NCI-H82 (cell line): ENCODE measurements at places on chromosomes 11 and 22.

- DNase-seq, result no peak
These were observed 83.7 kb downstream of the TRIM29 start for GRCh38 chr11:120054016-120054752.

- no peak for DNase-seq
These were observed 531.2 kb downstream of the KCNA4 start for GRCh38 chr11:29485641-29486040.

DNA sequence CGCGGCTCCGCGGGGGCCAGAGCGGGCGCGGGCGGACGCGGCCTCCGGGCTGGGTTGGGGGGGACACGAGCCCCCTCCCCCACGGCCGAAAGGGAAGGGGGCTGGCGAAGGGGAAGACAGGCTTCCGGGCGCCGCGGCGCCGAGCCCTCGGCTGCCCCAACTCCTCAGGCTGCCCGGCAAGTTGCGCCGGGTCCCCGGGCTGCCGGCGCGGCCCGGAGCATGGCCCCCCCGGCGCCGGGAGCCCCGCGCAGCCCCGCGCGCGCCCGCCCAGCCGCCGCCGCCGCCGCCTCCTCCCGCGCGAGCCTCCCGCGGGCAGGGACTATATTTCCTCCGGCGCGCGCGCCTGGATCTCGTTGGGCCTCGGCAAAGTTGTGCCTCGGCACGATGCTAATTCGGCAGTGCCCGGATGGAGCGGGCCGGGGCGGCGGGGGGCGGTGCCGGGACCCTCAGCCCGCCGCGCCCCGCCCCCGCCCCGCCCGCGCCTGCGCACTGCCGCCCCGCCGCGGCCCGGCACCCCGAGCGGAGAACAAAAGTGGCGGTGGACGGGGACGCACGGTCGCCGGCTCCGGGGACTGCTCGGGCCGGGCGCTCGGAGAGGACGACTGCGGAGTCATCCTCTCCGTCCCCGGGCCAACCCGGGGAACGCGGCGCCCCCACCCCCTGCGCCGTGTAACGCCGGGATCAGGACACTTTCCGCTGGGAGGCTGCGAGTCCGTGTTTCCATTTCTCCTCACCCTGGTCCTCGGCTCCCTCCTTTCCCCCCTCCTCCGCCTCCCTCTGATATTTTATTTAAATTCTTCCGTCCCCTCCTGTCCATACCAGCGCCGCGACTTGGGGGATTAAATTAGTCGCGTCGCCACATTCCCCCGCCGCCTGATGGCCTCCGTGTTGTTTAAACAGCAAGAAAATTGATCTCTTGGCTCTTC is at the start of gene PHF21B:
PHF21B (minus strand) TSS at position 400 of the 926 bp plus-strand sequence. CDS start 456 bp downstream, outside the sequence.
- peak; percentile 84 for DNase-seq

- DNase-seq, result no peak
These were observed 32.0 kb downstream of the LRRC10B start for GRCh38 chr11:61540528-61540927.

DNA sequence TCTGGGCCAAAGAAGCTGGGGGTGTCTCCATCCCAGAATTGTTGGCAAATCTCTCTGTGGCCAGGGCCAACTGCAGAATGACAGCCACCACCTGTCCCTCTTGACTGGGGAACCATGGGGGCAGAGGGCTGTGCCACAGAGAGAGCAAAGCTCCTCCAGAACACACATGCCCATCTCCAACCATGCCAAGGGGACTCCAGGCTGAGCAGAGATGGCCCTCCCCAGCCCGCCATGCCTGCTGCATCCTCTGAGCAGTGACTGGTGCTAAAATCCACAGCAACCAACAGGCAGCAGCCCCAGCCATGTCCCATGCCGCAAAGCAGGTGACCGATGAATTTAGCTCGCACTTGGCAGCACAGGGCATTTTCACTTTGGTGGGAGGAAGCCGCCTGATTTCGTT is 45.0 kb downstream of the LARGE1 start:
- no peak for DNase-seq

DNA sequence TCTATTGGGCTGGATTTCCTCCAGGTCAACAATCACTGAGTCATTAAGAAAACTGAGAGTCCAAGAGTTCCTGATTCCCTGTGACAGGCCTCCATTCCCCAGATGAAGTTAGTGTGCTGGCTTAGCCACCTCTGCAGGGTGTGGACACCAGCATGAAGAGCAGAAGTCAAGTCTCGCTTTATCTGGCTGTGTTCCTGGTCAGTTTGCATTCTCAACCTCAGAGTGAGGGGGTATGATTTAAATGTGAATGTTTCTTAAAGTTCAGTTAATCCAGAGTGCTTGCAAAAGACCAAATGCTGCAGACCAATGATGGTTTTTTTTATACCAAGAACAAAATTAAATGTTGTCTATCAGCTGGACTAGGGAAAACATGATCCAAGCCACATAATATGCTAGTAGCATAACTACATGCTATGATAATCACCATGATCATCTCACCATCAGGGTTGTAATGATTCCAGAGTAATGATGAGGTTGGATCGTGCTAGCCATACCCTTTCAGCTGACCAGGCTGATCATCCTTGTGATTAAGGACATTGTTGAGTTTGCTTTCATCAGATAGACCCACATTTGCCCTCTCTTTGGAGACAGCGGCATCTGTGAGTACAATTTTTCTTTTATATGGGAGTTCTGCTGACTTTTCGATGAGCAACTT is 145.8 kb upstream of the ARHGAP20 start:
- no peak for DNase-seq

- peak; percentile 69 for DNase-seq
These were observed 16.8 kb upstream of the LDLRAD3 start for GRCh38 chr11:35927104-35927503.

DNA sequence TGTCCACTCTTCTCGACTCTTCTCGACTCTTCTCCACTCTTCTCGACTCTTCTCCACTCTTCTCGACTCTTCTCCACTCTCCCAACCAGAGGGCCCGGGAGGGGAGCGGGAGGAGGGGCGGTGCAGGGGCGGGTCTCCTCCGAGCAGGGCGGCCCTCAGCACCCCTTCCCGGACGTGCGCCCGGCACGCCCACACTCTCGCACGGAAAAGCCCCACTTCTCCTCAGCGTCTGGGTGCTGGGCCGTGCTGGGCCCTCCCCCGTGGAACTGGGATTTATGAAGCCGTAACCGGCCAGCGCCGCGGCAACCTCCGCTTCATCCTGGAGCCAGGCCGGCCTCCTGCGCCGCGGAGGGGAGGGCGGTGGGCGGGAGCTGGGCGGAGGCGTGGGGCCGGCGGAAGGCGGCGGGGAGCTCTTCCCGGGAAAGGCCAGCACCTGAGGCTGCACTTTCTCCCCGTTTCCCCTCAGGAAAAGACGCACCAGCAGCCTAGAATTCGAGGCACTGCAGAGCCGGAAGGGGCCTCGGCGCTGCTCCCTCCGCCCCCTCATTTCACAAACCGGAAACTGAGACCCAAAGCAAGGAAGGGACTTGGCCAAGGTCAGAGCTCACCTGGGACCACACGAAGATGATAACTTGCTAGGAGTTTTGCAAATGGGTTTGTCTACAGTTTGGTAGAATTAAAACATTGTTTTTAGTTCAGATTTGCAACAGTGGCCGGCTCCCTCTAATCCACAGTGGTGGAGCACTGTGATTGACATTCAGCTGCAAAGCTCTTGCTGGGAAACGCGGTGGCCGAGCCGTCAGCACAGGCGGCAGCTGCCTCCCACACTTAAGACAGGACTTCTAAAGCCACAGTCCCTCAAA is 31.6 kb upstream of the JAM3 start:
- DNase-seq, result peak; percentile 58

- DNase-seq, result no peak
These were observed 6.3 kb downstream of the KCNJ1 start for GRCh38 chr11:128860571-128861361.

- DNase-seq, result no peak
These were observed 60.0 kb downstream of the MYO18B start for GRCh38 chr22:25802018-25802417.

DNA sequence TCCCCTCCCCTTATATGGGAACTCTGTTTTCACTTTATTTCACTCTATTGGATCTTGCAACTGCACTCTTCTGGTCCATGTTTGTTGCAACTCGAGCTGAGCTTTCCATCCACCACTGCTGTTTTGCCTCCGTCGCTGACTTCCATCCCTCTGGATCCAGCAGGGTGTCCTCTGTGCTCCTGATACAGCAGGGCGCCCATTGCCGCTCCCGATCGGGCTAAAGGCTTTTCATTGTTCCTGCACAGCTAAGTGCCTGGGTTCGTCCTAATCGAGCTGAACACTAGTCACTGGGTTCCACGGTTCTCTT is 11.1 kb upstream of the CCDC117 start:
- DNase-seq, result no peak

DNA sequence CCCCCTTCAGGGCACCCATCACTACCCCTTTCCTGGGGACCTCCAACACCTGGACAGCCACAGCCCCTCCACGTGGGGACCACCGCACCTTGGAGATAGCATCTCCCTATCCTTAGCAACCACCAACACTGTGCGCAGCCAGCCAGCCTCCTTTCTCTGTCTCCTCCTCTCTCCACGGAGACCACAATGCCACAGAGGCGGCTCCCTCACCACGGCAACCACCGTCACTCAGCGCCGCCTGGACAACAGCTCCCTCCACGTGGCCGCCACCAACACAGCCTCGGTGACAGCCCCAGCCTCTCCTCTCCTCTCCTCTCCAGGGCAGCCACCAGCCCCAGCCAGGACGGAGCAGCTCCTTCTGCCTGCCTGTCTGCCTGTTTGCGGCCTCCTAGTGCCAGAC is 10.5 kb downstream of the ELFN2 start:
- no peak for DNase-seq

GRCh38 chr11:62081378-62082291 is 42.2 kb upstream of the INCENP start:
- peak; percentile 66 for DNase-seq

- no peak for DNase-seq
These were observed 735.3 kb upstream of the RAG2 start for GRCh38 chr11:37333345-37333744.

GRCh38 chr11:11528986-11529385 is 92.8 kb downstream of the GALNT18 start:
- DNase-seq, result no peak

DNA sequence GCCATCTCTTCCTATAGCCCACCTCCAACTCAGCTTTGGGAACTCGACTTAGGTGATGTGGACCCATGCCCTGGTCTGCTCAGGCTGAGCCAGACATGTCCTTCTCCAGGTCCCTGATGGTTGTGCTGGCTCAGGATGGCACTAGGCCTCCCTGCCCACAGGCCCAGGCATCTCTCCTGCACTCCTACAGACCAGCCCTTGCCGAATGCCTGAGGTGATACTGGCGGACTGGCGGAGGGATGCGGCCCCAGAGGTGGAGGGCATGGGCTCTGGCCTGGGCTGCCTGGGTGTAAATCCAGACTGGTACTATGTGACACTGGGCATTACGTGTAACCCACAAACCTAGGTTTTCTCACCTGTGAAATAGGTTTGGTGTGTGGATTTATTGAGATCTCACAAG is 352.8 kb downstream of the SHANK2 start:
- DNase-seq, result no peak

- peak; percentile 62 for DNase-seq
These were observed 15.5 kb downstream of the SLC1A2 start for GRCh38 chr11:35403765-35404387.

DNA sequence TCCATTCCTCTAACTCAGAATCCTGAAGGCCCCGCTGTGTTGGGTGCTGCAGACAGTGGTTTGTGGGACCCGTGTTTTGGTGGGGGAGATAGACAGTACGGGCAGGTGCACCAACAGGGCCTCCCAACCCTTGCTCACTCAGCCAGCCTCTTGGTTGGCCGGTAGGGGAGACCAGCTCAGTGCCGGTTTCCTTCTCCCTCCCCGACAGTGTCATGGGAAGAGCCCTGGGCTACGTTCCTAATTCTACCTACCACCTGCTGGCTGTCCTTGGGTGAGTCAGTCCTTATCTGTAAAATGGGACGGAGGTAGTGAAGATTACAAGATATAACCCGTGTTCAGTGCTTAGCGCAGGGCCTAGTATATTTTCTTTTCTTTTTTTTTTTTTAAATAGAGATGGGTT is 5.9 kb downstream of the TMEM134 start:
- DNase-seq, result no peak

DNA sequence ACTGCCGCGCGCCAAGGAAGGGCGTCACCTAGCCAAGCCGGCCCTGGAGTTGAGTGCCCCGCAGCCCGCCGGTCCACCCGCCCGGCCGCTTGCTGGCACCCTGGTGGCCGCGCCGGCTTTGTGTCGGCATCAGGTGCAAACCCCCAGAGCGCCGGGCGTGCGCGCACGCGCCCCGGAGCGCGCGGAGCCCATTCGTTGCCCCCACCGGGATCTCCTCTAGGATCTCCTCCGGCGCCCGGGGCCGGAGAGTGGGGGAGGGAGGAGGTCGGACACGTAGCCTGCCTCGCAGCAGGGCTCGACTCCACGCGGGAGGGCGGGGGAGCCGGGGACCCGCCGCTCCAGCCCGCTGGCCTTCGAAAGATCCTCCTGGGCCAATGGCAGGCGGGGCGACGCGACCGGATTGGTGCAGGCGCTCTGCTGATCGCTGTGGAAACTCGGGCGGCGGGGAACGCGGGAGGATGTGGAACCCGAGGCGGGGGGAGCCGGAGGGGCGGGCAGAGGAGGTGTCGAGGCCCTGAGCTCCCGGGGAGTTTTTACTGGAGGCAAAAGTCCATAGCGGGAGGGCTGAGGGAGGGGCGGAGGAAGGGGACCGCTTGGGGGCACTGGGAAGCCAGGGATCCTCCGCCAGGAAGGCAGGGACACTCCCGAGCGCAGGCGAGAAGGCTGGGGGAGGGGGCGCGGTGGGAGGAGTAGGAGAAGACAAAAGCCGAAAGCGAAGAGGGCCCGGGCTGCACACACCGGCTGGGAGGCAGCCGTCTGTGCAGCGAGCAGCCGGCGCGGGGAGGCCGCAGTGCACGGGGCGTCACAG is at the start of gene FADS2:
FADS2 (plus strand) TSS at position 730 of the 808 bp plus-strand sequence. CDS start 91 bp downstream, outside the sequence.
- peak; percentile 98 for DNase-seq

DNA sequence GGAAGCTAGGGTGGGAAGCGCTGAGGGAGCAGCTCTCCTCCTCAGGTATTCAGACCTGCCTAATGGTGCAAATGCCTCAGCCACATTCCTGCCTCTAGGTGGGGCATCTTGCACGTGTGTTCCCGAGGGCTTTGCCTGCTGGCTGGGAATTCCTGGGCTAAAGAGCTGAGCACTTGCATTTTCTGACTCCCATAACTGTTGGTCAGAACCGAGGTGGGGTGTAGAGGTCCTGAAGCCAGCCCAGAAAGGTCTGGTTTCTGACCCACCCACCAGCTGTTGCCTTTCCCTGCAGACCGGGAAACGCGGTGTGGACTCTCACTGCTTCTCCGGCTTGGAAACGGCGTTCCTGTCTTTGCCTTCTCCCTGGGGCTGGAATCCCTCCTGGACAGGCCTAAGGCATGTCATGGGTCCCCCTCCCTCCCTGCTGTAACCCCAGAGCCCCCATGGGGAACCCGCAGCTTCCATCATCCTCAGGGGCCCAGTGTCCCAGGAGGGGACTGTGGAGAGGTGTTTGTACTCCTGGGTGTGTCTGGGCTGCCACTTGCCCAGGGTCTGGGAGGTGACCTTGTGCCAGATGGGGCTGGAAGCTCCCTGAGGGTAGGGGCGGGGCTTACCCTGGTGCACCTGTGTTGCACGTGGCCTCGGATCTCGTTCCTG is 24.0 kb upstream of the SMIM38 start:
- DNase-seq, result peak; percentile 68

DNA sequence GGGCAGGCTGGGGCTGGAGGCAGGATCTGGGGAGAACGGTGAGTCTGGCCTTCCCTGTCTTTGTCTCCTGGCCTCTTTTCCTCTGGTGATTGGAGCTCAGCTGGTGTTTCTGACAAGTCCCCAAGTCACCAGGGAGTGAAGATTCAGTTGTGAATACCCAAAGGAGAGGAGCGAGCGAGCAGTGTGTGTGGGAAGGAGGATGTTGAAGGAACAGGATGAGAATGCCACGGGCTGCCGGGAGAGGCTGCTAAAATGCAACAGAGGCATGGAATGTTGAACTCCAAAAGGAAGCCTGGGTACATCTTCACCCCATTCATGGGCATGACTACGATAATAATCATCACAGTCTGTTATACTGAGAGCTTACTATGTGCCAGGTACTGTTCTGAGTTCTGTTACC is 163.3 kb downstream of the CEP164 start:
- DNase-seq, result no peak
